ENCODE measurements at places on chromosomes 2 and 18. TPM values are rescaled to one million over a fixed set of nuclear protein-coding genes. Genes with fewer than 3 reads are reported as not detected.

The SCN9A gene
- not detected for total RNA-seq

The LRRC30 gene
- not detected for total RNA-seq

The CTNNA2 gene
- not detected for total RNA-seq

The FAM124B gene
- not detected for total RNA-seq

All from Karpas-422 (cell line).